ENCODE measurements at places on chromosomes 6 and 20.

GRCh38 chr6:112044196-112044595 is 9.7 kb upstream of the CCN6 start:
- DNase-seq = no peak

DNA sequence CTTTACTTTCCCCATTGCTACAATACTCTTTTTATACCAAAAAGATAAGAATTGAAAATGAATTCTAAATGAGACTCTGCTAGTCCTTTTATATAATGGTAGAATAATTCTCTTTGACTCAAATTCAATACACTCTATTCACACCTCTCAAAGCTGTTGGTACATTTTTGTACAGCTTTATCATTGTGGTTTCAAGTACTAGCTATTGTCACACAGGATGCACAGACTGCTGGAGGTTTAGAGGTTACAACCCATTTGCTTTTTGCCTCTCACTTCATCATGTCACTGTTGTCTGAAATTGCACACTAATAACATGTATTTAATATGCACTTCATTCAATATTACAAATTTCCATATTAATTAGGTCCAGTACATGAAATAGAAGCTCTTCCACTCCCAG is 442.2 kb upstream of the ARID1B start:
- DNase-seq = no peak

DNA sequence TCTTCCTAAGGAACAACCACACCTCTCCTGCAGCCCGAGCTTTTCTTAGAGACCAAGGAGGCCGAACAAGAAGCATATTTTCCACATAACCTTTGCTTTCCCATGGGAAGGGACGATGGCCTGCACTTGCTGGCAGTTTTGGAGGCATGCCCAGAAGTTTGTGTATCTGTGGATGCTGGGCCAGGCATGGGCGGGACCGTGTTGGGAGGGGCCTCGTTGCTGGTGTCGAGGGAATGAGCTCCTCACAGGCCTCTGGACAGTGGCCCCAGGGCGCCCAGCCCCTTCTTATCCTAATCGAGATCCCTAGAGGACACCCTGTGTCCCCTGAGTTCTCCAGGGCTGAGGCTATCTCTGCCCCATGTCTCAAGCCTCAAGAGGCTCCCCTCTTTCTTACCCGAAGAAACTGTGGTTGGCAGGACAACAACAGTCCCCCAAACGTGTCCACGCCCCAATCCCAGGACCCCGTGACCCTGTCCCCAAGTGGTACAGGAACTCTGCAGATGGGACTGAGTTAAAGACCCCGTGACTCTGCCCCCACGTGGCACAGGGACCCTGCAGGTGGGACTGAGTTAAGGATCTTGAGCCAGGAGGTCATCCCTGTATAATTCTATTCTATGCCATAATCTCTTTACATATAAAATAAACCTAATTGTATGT is 99.5 kb upstream of the BHLHE23 start:
- DNase-seq = no peak

DNA sequence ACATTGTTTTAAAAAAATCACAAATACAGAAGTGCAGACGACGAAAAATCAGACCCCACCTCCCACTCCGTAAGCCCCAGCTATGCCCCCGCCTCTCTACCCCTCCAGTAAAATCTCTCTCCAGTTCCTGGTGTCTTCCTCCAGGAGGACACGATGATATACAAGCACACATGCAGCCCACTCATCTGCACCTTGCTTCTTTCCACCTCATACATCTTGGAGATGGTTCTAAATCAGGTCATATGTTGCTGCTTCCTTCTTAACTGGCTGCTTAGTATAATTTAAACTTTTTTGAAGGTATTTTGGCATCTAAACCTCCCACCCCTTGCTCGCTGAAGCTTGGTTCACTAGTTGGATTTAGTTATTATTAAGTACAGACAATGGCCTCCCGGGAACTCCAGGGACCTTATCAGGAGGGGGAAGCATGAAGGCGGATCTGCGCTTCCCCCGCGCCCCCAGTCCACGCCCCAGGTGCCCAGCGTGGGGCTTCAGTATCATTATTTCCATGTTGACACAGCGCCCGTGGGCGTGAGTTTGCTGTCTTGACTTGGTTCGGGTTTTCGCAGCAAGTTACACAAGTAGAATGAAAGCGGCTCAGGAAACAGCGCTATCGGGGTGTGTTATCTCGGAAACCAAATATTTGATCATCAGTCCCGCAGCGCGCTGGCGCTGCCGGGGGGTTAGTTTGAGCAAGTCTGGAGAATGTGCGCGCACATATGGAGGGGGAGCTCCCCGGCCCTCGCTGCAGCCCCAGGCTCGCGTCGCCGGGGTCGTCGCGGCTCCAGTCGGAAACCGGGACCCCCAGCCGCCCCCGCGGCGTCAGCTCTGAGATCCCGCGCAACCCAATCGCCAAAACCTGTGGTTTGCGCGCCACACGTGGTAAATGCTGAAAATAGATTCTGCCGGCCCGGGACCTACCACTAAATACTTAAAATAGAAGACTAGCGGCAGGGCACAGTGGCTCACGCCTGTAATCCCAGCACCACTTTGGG is 2.3 kb downstream of the BMP7 start:
- DNase-seq = peak; percentile 58

DNA sequence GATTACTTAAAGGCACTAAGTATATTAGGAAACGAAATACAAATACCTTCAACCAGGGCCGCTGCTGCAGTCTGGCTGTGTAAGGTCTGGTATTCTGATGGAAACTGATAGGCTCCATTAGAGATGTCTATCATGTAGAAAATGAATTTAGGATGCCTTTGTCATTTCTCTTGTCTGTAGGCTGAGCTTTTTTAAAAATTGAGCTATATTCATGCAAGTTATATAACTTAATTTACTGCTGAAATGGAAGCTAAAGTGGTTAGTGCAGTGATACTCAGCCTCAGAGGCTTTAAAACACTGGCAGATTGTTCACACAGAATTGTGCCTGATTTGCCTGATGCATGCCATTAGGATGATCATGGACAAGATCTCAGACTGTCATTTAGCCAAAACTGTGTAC is 286.2 kb upstream of the QKI start:
- DNase-seq = no peak

GRCh38 chr6:2820415-2820814 is 21.2 kb downstream of the SERPINB1 start:
- no peak for DNase-seq

Measured in NAMALWA (cell line).